ENCODE measurements at places on chromosomes 2 and 18.

GRCh38 chr2:120077896-120078295, 65.0 kb downstream of the EPB41L5 start:
- DNase-seq, result no peak

- DNase-seq, result no peak
Observed at GRCh38 chr18:63083020-63083531, 236.5 kb downstream of the BCL2 start.

- DNase-seq, result no peak
Observed at GRCh38 chr2:66781804-66782203, 346.9 kb downstream of the MEIS1 start.

DNA sequence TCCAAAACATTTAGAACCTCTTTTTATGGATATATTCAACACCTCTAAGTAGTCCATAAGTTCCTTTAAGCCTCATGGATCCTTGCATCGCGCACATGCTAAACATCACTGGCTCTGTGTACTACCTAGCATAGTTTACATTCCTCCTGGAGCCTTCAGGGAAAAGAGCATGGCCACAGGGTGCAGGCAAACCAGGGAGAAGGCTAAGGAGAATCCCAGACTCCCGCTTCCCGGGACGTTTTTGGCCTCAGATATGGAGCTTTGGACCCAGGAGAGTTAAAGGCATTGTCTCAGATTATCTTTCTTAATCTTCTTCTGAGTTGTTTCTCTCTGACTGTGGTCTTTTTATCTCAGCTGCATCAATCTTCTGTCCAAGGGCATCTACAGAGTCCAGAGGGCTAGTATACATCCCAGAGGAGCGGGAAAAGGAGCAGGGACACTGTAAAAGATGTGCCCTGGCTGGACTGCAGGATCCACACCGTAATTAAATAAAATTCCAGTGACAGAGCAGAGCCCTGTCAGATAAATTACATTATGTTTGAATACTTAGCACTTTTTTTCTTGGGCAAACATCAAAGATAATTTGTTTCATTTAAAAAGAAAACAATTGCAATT, 36.9 kb downstream of the RIT2 start:
- DNase-seq, result no peak
